Progenitor cell of endocrine pancreas (in vitro differentiated cells): ENCODE measurements at places on chromosomes 11 and 22.

GRCh38 chr11:104781719-104782376, 116.4 kb downstream of the CASP12 start:
- DNase-seq = no peak

- DNase-seq = no peak
Measured at GRCh38 chr11:38927993-38928392, 2330.0 kb upstream of the RAG2 start.

DNA sequence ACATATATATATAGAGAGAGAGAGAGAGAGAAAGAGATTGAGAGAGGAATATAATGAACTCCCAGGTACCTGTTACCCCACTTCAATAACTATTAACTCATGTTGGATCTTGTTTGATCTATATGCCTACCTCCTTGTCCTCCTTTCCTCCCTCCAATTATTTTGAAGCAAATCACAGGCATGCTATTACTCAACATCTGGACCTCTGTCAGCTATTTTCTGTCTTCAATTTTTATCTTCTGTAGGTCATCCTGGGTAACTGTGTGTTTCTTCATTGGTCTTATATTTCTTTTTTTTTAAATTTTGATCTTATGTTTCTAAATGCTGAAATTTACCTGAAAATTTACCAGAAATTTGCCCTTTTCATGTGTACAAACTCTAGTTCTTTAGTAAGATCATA, 24.8 kb downstream of the UVRAG start:
- DNase-seq = no peak

DNA sequence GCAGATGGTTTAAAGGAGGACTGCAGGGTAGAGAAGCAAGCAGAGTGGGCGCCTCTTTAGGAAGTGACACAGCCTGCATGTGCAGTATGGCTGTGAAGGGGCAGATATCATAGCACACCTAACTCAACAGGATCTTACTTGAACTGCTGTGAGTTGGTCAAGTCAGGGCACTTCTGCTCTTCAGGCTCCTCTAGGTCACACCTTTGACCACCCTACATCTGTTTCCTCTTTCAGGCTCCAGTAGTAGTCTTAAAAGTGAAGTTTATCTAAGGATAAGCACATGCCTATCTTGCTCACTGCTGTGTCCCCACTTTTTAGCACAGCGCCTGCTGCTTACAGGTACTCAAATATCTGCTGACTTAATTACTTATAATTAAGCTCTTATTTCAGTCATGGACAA, 6.5 kb downstream of the MRPL16 start:
- no peak for DNase-seq

GRCh38 chr11:57980201-57980600, 43.5 kb upstream of the OR9Q1 start:
- DNase-seq = no peak

- DNase-seq = no peak
Measured at GRCh38 chr11:95611827-95612226, 177.8 kb downstream of the FAM76B start.

- DNase-seq = no peak
Measured at GRCh38 chr11:27921472-27921871, 186.5 kb downstream of the KIF18A start.
